ENCODE measurements at places on chromosomes 5 and 9.

GRCh38 chr5:42487077-42487476 is 63.8 kb downstream of the GHR start:
- DNase-seq = no peak

GRCh38 chr9:89730715-89731114 is 125.9 kb downstream of the GADD45G start:
- DNase-seq = no peak

DNA sequence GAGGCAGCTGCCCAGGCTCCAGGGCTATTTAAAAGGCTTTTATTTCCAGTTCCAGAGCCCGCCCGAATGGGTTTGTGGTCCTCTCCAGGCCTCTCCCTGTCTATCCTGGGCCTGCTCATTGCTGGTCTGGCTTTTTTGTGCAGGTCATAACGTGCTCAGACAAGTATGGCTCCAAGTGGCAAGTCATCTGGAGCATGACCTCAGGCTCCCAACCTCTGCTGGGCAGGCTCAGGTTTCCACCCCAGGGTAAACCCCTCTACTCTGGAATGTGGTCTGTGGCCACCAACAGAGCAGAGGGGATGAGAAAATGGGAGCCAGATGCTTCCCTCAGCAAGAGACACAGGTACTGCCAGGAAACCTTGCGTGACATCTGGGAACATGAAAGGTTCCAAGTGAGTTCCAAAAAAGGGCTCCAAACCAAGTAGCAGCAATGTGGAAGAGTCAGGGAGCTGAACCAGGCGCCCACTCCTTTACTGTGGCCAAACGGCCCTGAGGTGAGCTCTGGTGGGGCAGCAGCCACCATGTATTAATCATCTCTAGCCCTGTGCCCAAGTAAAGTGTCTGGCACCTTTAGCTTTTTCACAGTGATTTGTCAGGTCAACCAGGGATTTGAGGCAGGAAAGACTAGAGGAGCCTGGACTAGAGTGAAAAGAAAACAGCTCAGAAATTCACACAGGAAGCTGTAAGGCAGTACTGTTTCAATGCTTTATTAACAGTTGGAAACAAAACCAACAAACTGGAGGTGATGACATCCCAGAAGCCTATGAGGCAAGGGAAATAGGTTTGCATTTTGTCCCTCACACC is 25.7 kb downstream of the PCDHGC5 start:
- no peak for DNase-seq

DNA sequence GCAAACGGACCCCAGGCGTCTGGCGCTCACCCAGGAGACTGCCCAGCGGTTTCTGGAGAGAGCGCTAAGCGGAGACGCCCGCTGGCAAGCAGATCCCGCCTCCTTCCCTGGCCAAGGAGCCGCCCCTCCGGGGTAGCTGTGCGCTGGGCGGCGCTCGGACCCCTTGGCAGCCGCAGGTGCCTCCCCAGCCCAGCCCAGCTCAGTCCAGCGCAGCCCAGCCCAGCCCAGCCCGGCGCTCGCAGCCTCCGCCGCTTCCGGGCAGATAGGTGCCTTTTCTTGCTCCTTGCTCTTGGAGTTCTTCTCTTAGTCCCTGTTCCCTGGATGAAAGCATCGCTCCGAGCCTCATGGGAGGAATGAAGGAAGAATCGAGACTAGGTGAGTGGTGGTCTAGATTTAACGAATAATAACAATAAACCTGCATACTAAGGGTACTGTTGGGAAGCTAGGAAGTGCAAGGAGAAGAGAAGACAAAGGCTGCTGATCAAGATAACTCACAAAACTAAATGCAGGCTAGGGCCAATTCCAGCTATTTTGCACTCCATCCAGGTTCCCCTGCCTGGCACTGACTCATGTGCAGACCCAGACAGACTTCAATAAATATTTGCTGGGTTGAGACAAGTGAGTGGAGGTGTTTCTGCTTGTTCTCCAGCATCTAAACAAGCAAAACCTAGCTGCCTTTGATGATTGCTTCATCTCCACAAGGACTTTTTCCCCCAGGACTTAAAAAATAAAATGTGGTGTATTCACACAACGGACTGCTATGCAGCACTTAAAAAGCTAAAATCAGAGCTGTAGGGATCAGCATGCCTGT is at the start of gene STK32A:
STK32A (plus strand) TSS at position 202 of the 811 bp plus-strand sequence. CDS start 4,609 bp downstream, outside the sequence.
- no peak for DNase-seq

GRCh38 chr9:127163409-127163808 is 41.0 kb upstream of the ANGPTL2 start:
- DNase-seq = no peak

- peak; percentile 64 for DNase-seq
Observed at GRCh38 chr9:35656348-35656747, 1.5 kb downstream of the RMRP start.

- DNase-seq = no peak
Observed at GRCh38 chr9:114263853-114264510, 58.9 kb upstream of the ORM1 start.

GRCh38 chr9:38125889-38126288 is 56.9 kb upstream of the SHB start:
- DNase-seq = no peak

GRCh38 chr9:137128862-137129455 is 10.0 kb upstream of the GRIN1 start:
- peak; percentile 70 for DNase-seq

DNA sequence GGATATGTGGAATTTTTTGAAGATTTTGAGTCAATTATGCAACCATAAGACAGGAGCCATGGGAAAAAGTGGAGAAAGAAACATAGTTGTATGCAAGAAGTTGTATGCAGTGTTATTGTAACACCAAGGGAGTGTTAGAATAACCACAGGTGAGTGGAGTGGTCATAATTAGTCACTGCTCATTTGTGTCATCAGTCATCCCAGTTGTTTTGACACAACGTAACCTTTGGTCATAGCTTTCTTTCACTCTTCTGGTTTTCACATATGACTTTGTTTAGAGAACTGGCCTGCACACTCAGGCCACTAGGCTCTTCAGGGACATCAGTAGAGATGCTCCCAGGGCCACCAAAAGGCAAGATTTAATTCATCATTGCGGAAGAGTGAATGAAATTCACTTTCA is 158.7 kb upstream of the HMHB1 start:
- DNase-seq = no peak

DNA sequence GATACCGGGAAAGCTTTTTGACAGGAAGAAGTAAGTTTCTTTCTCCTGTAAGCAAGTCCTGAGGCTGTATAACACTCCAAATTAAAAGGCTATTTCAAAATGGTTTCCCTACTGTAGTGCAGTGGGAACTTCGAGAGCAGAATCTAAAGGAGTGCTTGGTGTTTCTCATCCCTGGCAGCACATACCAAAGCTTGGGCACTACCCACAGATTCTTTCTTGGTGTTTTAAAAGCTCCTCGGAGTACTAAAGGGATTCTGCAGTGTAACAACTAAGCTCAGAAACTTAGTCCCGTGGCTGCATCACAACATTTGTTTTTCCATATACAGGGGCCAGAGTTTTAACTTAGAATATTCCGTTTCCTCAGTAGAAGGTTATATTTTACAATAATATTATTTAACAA is 5.6 kb upstream of the APC start:
- no peak for DNase-seq

GRCh38 chr5:32160228-32160627 is 13.9 kb downstream of the GOLPH3 start:
- DNase-seq = no peak

GRCh38 chr5:159449925-159450324 is 119.6 kb upstream of the IL12B start:
- DNase-seq = no peak

DNA sequence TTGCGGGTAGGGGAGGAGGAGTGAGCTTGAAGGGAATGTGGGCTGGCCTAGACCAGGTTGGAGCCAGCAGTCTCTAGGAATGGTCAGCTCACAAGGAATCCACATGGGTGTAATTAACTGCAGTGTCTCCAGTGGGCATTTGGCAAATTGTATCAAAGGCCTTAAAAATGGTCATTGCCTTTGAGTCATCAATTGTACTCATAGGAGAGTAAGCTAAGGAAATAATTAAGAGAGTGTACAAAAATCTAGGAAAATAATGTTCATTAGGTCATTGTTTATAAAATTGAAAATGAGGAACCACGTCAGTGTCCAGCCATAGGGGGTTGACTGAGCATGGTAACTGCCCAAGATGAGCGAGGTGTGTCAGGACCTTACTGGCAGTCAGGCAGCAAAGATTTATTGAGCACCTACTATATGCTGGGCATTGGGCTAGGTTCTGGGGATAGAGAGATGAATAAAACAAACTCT is 29.8 kb upstream of the RPL26L1 start:
- DNase-seq = no peak

DNA sequence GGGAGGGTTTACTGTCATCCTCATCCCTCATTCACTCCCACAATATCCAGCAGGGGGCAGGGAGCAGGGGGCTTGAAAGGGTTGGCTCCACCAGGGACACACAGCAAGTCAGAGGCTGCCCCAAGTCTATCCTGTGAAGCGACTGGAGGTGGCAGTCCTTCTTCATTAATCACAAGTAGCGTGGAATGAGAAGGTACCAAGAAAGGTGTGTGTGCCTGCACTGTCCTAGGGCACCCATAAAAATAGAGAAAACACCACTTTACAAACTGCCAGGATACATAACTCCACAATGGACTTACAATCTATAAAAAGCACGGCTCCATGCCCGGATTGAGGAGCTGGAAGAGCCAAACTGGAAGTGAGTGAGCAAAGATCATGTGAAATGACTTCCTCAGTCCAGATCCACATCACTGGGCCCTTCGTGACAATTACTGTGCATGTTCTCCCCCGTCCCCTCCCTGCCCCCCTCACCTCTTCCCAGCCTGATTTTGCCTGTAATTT is 183.9 kb downstream of the SLIT3 start:
- DNase-seq = no peak

GRCh38 chr5:75670577-75670976 is 46.7 kb downstream of the POC5 start:
- DNase-seq = no peak

DNA sequence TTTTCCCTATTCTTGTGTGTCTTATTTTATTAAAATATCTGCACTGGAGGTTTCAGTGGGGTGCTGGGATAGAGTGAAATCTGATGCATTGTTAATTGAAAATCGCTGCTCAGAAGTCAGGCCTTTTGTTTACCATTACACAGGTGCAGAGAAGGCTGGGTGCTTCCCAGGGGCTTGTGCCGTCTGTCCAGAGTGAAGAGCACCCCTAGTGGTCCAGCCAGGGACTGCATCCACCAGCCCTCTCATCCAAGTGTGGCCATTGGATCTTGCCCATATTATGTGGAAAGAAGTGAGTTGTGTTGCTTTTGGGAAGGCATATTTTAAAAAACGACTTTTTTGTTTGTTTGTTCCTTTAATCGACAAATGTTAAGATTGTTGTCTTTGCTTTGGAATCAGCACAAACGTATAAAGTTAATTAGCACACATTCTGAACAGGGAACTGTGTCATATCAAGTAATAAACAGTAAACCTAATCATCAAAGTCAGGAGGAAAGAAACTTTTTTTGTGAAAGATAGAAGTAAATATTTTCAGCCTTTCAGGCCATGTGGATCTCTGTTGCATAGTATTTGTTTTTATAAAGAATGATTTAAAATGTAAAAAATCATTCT is 315.6 kb downstream of the MTRR start:
- peak; percentile 72 for DNase-seq

- DNase-seq = no peak
Observed at GRCh38 chr5:893137-893506, 438 bp downstream of the TRIP13 start.

DNA sequence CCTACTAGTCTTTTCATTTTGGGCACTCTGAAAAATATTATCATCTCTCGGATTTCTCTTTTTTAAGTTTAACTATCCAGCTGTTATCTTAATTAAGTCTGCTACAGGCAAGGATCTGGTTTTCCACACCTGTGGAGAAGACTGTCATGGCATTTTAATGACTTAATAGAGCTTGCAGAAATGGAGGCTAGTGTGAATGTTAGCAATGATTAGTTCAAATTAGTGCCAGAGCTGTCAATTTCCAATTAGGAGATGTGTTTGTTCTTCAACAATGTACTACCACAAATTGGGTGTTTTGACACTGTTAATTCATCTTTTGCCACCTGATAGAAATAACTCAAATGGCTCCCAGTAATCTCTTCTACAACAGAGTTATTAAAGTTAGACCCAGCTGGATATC is 2023.0 kb upstream of the CDH9 start:
- DNase-seq = no peak

DNA sequence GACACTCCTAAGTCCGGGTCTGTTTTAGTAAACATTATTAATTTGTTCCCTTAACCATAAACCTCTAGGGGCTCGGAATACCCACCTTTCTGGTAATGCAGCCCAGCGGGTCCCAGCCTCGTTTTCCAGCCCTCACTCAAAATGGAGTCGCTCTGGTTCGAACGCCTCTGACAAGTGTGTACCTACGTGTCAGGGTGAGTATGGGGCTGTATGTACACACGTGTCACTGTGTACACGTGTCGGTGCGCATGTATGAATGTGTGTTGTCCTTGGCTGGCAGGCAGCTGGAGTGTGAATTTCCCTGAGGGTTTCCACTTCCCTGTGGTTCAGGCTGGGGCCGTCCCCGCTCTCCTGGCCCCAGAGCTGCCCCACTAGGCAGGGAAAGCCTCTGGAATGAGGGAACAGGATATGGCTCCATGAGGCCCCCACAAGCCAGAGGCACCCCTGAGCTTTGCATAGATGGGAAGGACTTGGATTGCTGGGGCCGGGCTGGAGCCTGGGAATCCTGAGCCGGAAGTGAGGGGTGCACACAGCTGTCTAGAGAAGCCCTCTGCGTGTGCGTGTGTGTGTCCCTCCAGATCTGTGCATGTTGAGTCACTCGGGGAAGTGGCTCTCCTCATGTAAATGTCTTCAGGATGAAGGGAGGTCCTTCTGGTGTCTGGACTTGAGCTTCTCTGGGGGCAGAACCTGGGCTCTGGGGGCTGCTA is 160.8 kb upstream of the IER5L start:
- DNase-seq = no peak

DNA sequence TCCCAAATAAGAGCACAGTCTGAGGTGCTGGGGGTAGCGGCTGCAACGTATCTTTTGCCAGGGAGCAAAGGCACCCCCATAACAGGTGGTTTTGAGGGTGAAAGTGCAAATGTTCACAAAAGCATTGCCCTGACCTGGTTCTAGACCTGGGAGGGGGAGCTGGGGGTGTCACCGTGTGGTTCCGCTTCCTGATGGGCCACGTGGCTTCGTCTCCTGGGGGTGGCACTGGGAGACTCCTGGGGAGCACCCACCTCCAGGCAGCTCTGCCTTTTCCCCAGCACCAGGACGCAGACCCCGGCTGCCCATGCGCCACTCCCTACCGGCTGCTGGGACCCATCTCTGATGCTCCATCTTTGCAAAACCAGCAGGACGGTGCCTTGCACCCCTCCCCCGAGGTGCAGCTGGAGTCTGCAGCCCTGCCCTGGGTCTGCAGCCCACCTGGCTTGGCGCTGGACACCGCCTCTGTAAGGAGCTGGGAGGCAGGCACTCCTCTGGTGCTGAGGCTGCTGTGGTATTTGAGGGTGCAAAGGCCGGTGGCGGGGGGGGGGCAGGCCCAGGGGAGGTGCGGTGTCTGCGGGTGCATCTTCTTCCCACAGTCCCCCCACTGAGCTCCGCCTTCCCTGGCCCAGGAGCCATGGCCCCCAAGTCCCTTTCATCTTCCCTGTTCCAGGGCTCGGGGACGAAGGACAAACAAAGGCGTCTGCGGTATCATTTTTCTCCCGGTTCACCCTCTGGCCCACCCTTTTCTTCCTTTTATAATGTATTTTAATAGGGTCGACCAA is 29.8 kb upstream of the RXRA start:
- no peak for DNase-seq

- DNase-seq = no peak
Observed at GRCh38 chr9:105291938-105292337, 47.5 kb downstream of the SLC44A1 start.

GRCh38 chr5:10335711-10336470 is 17.6 kb upstream of the MARCHF6 start:
- no peak for DNase-seq
